ENCODE measurements at places on chromosomes 2 and 18.
A peak's percentile ranks its signal among the peaks of the same experiment; 100 is the strongest.

- no peak for DNase-seq
Measured at GRCh38 chr18:69208545-69208944, 192.1 kb upstream of the DOK6 start.

DNA sequence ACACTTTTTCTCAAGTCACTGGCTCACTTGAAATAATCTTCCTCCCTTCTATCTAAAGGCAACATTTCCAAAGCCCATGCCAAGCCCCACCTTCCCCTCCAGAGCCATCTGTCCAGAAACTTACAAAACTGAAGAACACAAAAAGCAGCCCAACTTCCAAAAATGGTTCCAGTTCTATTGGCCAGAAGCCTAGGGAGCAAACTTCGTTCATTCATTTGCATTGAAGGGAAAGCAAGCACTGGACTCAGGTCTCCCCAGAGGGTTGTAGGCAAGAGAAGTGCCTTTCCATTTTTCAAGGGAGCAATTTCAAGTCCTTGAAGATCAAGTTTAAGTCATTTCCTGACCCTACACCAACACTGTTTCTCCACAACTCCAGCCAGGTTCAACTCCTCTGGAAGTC lies 585.0 kb downstream of the BCL11A start:
- DNase-seq = no peak

DNA sequence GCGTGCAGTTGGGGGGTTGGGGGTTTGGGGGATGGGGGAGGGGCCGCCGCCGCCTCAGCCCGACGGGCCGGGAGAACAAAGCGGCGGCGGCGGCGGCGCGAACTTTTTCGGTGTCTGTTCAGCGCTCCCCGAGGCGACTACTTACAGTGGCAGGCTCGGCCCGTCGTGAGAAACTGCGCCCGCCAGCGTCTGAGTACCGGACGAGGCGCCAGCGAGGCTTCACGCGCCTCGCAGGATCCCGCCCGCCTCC lies 172 bp downstream of the PRKD3 start:
- DNase-seq = no peak

GRCh38 chr2:114373591-114373990 lies 68.8 kb upstream of the DPP10 start:
- DNase-seq = no peak

DNA sequence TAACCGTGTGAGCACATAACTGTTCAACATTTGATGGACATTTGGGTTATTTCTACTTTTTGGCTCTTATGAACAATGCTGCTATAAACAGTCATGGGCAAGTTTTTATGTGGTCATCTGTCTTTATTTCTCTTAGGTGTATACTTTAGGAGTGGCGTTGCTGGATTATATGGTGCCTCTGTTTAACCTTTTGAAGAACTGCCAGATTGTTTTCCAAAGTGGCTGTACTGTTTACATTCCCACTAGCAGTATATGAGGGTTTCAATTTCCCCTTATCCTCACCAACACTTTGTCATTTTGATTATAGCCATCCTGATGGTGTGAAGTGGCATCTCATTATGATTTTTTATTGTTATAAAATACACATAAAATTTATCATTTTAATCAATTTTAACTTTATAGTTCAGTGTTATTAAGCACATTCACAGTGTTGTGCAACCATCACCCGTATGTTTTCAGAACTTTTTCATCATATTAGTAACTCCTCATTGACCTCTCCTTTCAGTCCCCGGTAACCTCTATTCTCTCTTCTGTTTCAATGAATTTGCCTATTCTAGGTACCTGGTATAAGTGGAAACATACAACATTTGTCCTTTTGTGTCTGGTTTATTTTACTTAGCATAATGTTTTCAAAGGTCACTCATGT lies 55.4 kb downstream of the EML4 start:
- no peak for DNase-seq

GRCh38 chr2:40271094-40271493 lies 180.8 kb downstream of the SLC8A1 start:
- no peak for DNase-seq

DNA sequence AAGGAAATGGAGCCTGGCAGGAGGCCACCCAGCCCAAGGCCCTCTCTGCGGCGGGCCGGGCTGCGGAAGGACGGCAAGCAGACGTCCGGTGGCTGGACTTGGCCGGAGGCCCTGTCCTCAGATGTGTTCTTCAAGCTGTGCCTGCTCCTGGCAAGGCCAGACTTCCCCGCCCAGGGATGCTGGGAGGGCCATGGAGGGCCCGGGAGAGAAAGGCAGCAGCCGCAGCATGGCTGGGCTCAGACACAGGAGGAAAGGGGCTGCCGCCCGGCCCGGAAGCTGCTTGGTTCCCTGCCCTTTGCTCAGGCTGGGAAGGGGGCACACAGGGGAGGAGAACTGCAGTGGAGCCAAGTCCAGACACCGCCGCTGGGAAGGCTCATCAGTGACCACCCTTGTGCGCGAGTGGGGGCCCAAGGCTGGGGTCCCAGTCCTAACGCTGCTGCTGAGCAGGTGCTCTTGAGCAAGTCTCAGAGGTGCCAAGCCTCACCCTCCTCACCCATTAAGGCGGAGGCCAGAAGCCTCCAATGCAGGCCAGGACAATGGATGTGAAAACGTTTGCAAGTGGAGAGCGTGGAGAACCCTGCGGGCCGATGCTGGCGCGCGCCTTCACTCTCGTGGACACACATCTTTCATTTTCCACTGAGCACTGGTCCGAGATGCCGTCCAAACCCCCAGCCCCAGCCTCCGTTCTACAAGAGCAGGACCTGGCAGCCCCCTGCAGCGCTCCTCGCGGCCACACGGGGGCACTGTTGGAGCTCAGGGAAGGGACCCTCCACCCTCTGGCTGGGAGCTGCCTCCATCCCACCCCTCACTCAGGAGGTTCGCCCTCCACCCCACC lies 7.9 kb downstream of the CROCC2 start:
- peak; percentile 24 for DNase-seq

GRCh38 chr2:67663776-67664175 lies 266.6 kb downstream of the ETAA1 start:
- DNase-seq = no peak

GRCh38 chr2:172456002-172456401 lies 28.6 kb downstream of the ITGA6 start:
- DNase-seq = no peak

Data from stimulated activated CD8-positive, alpha-beta memory T cell treated with anti-CD3 and anti-CD28 coated beads, Interleukin-4, amount 100 ng/mL, for 1 hour (primary cell).